ENCODE measurements at places on chromosomes 13 and 19.

- DNase-seq = no peak
Observed at GRCh38 chr13:41286370-41286769, 23.0 kb upstream of the MTRF1 start.

DNA sequence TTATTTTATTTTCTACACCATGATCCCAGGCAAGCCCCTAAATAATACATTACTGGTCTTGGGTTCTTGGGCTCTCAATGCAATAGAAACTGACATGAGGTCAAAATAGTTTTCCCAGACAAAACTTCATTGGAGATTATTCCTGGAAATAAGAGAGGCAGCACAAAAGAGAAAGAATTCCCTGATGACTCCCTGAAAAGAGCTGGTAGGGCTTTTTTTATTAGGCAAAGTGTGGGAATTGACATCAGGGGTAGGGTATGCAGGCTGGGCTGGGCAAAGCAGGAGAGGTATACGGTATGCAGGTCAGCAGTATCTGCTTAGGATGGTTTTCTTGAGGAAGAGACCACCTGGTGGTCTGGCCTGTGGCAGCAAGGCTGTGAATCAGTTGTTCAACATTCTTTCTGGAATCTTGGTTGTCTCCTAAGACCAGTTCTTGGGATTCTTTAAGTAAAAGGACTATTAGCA, 9.3 kb upstream of the IGFL3 start:
- no peak for DNase-seq

GRCh38 chr19:28509079-28509895, 703.7 kb downstream of the UQCRFS1 start:
- no peak for DNase-seq

- no peak for DNase-seq
Observed at GRCh38 chr19:35212241-35212640, 16.3 kb downstream of the FAM187B start.

DNA sequence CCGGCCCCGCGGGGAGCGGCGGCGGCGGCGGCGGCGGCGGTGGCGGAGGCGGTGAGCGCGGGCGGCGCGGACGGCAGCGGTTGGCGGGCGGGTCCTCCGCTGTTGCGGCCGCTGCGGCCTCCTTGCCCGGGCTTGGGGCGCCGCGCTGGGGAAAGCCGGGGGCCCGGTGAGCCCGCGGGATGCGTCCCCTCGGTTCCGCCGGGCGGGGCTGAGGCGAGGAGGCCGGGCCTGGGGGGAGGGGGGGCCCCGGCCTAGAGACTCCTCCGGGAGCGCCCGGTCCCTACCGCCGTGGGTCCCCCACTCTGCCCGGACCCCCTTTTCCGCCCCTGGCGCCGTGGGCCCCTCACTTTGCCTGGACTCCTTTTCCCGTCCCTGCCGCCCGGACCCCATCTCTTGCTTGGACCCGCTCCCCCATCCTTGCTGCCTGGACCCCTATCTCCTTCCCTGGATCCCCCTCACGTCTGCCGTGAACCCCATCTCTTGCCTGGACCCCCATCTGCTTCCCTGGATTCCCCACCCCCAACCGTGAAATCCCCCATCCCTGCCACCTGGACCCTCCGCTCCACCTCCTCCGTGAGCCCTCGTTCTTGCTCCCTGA, 28.6 kb upstream of the NDUFS7 start:
- DNase-seq = no peak

DNA sequence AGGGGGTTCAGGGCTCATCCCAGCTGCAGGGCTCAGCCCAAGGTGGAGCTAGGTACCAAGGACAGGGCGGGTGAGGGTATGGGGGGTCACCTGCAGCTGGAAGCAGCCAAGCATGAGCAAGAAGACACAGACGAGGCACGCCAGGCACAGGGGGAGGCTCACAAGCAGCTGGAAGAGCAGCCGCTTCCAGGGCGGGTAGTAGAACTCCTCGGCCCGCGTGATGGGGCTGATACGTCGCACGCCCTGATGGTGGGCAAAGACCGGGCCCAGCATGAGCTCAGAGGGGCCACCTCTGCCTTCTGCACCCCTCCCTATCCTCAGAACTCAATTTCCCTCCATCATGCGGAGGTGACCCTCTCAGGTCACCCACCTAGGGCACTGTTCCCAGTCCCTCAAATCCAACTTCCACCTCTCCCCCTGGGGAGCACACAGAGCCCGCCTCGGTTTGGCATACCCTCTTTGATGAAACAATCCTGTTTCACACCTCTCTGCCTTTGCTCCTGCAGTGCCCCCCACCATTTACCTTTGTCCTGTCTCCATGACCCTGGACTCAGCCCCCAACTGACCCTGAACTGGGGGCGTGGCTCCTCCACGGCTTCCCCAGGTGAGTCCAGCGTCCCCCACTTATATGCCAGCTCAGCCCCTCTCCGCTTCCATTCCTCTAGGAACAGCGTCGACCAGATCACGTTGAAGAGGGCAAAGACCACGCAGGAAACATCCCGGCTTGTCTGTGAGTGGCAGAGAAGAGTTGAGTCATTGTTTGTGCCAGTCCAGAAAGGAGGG, 4.2 kb downstream of the ANO8 start:
- DNase-seq = no peak

- DNase-seq = peak; percentile 34
Observed at GRCh38 chr13:45238945-45239795, 38.3 kb upstream of the KCTD4 start.

DNA sequence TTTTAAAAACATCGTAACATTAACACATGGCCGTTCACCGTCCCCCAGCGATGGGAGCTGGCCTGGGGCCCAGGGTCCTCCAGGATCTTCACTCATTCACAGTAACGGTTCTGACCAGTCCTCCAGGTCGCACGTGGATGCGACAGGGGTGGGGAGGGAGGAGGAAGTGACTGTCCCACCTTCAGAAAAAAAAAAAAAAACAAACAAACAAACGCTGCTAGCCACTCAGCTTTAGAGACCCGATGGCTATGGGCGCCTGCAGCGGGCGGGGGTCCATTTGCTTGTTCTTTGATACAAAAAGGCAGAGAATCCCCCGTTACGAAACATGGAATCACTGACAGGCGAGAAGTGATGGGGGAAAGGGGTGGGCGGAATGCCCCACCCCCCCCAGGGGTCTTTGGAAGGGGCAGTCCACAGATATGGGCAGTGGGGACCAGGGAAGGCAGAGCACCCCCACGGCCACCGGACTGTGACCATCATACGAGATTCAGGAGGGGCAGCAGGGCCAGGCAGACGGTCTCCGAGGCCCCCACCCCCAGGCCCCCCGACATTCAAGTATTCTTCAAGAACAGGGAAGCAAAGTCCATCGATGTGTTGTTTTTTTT, 13.3 kb downstream of the MKNK2 start:
- no peak for DNase-seq

DNA sequence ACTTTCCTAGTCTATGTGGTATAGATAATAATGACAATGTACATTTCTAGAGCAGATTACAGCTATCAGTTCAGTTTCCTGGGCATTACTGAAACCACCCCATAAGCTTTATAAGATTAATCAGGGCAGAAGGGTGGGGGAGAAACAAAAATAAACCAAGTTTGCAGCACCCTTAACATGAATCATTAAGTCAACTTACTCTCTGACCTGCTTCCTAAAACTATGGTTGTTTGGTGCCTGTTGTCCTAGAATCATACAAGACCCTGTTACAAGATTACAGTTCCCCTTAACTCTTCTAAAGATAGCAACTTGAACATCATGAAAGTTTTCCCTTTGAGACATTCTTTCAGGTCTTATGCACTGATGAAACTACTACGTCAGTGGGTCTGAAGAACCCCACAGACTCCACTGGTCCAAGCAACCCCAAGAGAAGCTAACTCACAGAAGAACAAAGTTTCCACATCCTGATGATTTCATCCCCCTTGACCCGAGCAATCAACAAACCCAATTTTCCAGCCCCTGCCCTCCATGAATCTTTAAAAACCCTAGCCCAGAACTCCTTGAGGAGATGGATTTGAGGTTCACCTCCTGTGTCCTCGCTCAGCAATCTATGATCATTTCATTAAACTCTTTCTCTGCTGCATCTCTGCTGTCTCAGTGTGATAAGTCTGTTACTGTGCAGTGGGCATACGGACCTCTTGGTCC, 336.5 kb downstream of the FOXO1 start:
- peak; percentile 6 for DNase-seq

DNA sequence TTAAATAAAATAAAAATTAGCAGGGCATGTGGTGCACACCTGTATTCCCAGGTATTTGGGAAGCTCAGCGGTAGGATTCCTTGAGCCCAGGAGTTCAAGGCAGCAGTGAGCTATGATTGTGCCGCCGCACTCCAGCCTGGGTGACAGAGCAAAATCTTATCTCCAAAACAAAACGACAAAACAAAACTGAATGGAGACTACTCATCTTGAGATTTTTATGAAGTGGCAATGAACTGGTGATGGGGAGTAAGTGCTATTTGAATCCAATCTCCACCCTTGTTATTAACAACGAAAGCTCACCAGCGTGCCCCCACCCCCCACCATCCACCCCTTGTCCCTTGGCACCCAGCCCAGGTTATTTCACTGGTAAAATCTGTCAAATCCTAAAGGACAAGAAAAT, 45.2 kb upstream of the URI1 start:
- DNase-seq = no peak

DNA sequence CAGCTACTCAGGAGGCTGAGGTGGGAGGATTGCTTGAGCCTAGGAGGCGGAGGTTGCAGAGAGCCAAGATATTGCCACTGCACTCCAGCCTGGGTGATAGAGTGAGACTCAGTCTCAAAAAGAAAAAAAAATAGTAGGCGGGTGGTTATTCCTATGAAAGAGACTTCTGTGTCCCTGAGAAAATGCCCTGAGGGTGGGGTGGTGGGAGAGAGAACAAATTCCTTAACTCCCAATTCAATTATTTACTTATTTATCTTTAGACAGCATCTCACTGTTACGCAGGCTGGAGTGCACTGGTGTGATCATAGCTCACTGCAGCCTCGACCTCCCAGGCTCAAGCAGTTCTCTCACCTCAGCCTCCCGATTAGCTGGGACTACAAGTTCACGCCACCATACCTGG, 10.3 kb upstream of the EEF2 start:
- DNase-seq = no peak

DNA sequence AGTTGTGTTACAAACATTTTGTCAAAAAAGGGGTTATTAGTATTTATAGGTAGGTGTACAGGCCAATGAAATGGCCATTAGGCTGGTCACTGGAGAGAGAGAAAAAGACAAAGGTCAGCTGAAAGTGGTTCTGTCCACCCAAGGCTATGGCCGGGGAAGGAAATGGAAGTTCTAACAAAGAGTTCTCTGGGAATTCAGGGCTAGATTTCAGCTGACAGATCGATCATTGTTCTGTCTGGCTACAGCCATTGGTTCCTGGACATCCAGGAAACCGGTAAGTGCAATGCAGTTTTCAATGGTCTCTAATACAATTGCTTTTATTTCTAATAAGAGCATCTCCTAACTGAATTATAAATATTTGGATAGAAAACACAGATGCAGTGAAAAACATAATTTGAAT, 42.5 kb downstream of the MBNL2 start:
- no peak for DNase-seq

DNA sequence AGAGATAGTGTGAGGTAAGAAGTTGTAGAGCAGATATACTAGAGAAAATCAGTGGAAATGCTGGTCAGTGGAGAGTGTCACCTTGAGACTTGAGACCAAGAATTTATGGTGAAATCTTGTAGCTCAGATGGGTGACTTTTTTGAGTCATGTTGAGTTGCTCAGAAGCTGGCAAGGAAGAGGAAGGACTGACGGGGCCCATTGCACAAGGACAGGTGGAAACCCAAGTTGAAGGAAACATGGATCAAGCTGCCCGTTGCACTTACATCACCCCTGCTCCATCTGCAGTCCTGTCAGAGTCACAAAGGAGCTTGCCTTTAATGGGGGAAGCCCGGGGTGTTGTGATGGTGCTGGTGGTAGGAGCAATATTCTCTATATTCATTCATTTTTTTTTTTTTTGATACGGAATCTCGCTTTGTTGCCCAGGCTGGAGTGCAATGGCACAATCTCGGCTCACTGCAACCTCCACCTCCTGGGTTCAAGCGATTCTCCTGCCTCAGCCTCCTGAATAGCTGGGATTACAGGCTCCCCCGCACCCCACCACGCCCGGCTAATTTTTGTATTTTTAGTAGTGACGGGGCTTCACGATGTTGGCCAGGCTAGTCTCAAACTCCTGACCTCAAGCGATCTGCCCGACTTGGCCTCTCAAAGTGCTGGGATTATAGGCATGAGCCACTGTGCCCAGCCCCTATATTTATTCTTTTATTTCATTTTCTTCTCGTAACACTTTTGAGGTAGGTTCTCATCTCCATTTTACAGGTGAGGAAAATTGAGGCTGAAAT, 27.4 kb downstream of the UBAC2 start:
- DNase-seq = no peak

DNA sequence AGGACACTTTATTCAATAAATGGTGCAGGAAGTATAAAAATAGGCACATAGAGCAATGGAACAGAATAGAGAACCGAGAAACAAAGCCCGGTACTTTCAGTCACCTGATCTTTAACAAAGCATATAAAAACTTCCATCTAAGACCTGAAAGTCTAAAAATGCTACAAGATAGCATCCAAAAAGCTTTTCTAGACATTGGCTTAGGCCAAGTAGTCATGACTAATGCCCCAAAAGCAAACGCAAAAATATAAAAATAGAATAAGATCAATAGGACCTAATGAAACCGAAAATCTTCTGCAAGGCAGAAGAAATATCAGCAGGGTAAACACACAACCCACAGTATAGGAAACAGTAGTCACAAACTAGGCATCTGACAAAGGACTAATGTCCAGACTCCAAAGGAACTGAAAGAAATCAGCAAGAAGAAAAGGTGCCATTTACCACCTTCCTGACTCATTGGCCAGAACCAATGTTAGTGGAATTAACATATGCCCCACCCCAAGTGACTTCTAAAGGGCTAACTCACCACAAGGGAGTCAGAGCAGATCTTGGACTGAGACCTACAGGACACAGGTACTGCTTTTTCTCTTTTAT, 40.8 kb upstream of the CEACAM21 start:
- DNase-seq = no peak

GRCh38 chr19:35167251-35168119, 12.9 kb downstream of the FXYD5 start:
- no peak for DNase-seq

- DNase-seq = no peak
Observed at GRCh38 chr13:111388851-111389500, 68.5 kb downstream of the TEX29 start.

- DNase-seq = no peak
Observed at GRCh38 chr13:40631605-40632004, 34.8 kb downstream of the FOXO1 start.

DNA sequence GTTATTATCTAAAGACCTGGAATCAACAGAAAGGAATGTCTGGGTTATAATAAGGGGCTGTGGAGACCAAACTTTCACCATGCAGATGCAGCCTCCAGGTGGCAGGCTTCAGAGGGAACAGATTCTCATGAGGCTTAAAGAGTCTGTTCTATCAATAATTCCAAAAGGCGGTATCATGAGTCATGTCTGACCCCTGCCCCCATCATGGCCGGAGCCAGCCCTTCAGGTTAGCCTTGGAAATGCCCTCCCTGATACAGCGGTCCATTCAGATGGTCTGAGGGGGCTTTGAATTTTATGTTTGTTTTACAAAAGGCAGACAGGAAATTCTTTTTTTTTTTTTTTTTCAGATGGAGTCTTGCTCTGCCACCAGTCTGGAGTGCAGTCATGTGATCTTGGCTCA, 21.7 kb upstream of the LAMP1 start:
- peak; percentile 48 for DNase-seq

GRCh38 chr19:37951816-37952210, 44.8 kb downstream of the SIPA1L3 start:
- no peak for DNase-seq

GRCh38 chr19:20926796-20927195, 3.7 kb downstream of the ZNF85 start:
- no peak for DNase-seq

- no peak for DNase-seq
Observed at GRCh38 chr13:43650882-43651281, 135.9 kb downstream of the ENOX1 start.

Data from fibroblast of gingiva (primary cell).